ENCODE measurements at places on chromosomes 1 and 21. TPM values are rescaled to one million over a fixed set of nuclear protein-coding genes. Genes with fewer than 3 reads are reported as not detected.

KRTAP25-1 gene
- total RNA-seq = not detected

TARDBP gene
- total RNA-seq = 232 TPM

MCOLN3 gene
- total RNA-seq = 3.8 TPM

TRIM67 gene
- total RNA-seq = not detected

SH2D2A gene
- 3.3 TPM for total RNA-seq

ALDH4A1 gene
- 30.3 TPM for total RNA-seq

TNFSF4 gene
- total RNA-seq = 0.63 TPM

PCAT6 gene
- 6.4 TPM for total RNA-seq

GPR157 gene
- 9.8 TPM for total RNA-seq

C1QB gene
- not detected for total RNA-seq

PHLDA3 gene
- total RNA-seq = 27.7 TPM

OR2M3 gene
- not detected for total RNA-seq

PLA2G2C gene
- not detected for total RNA-seq

MLLT11 gene
- 18.1 TPM for total RNA-seq

AK4 gene
- total RNA-seq = 175 TPM

MX2 gene
- 8.9 TPM for total RNA-seq

GBP5 gene
- total RNA-seq = not detected

CACNA1S gene
- not detected for total RNA-seq

MASP2 gene
- total RNA-seq = 0.90 TPM

CLCNKA gene
- total RNA-seq = 0.95 TPM

FNDC10 gene
- total RNA-seq = 19.0 TPM

CRYAA gene
- total RNA-seq = not detected

DHRS3 gene
- total RNA-seq = 37.8 TPM

GSTM1 gene
- total RNA-seq = 16.7 TPM

S100A7 gene
- not detected for total RNA-seq

MFN2 gene
- total RNA-seq = 58.2 TPM

FBLIM1 gene
- 66.6 TPM for total RNA-seq

GPR37L1 gene
- 0.13 TPM for total RNA-seq

MOB3C gene
- 5.8 TPM for total RNA-seq

KRTAP19-3 gene
- not detected for total RNA-seq

CDK18 gene
- 44.0 TPM for total RNA-seq

DEPDC1 gene
- total RNA-seq = 36.7 TPM

SAMSN1 gene
- 3.0 TPM for total RNA-seq

OR10Z1 gene
- total RNA-seq = not detected

NGF gene
- not detected for total RNA-seq

FCRL6 gene
- not detected for total RNA-seq

RNF186 gene
- not detected for total RNA-seq

DIPK1A gene
- total RNA-seq = 4.8 TPM

FOXO6 gene
- total RNA-seq = 3.8 TPM

Measured in H1 (cell line).